Hematopoietic multipotent progenitor cell (in vitro differentiated cells): ENCODE measurements at places on chromosomes 12 and 14.
A peak's percentile ranks its signal among the peaks of the same experiment; 100 is the strongest.

GRCh38 chr12:97466000-97466399 lies 3.4 kb downstream of the RMST start:
- no peak for DNase-seq

DNA sequence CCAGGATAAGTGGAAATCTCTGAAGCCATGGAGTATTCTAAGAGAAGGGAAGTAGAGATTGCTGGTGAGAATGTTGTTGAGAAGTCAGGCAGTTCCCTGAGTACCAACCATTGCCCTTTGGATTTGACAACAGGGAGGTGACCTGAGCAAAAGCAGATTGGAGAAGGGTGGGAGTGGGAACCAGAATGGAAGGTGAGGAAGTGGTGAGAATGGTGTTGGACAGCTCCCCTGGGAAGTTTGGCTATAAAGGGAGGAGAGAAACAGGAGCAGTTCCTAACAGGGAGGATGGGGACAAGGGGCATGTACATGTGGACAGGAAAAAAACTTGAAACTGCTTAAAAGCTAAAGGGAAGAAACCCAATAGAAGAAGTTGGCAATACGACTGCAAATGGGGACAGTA lies 198.1 kb downstream of the ETV6 start:
- no peak for DNase-seq

DNA sequence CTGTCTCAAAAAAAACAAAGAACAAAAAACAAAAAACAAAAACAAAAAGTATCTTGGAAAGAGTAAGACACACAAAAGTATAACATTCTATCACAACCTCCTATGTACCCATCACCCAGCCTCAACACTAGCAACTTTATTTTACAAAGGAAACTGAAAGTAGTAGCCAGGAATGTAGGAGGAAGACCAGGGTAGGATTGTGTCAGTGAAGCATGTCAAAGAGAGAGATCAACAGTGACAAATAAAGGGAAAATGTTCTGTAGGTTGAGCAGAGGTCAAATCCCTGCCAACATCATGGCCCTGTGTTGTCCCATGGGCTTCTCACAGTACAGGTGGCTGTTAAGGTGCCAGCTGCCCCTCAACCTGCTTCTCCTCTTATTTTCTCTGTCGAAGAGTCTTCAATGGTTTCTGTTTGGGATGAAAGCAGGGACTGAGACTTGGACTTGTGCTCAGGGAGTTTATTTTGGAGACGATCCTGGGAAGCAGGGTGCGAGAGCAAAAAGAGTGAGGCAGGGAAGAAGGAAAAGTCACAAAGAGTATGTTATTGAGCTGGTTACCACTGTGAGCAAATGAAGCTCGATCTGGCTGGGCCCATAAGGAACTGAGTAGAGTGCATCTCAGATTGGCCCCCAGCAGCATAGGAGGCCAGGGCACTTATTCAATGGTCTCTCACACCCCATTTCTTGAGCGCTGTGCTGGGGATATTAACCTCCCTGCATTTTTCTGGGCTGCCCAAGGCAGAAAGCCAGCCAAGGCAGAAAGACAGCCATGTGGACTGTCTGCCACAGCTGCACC lies 29.4 kb upstream of the CTDSP2 start:
- DNase-seq, result no peak

- no peak for DNase-seq
Measured at GRCh38 chr14:79419571-79420327, 791.6 kb downstream of the DIO2 start.

DNA sequence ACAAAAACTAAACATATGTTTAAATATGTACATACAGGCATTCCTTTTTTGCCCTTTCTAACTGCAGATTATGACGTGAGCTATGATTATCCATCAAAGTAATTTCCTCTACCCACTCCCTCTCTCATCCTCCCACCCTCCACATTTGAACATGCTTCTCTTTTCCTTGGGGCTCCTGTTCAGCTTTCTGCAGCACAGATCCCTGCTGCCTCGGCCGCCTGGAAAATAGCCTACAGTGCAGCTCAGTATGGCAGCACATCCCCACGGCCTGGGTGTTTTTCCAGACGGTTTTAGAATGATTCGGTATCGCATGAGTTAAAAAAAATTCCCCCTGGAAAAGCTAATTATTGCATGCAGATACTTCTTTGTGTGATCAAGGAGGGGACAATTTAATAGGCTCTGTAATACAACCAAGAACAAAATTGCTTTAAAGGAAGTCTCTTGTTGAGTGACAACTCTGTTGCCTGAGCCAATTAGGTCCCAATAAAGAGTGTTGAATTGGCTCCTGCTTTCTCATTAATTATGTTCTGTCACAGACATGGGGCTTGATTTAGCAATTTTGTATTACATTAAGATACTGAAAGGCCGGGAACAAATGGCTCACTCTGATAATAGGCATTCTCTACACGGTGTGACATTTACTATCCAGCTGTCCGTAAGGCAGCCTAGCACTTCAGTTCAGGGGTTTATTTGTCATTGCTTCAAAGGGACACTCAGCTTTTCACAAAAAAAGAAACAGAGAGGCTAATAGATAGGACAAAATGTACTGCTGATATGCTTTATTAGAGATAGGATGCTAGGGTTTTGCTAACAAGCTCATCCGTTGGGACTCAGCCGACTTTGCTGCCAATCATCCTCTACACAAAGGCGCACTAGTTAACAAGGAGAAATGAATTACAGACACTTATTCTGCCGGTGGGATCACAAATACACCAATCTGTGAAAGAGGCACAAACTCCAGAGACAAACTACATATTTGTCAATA lies 285.8 kb upstream of the G2E3 start:
- DNase-seq, result no peak

DNA sequence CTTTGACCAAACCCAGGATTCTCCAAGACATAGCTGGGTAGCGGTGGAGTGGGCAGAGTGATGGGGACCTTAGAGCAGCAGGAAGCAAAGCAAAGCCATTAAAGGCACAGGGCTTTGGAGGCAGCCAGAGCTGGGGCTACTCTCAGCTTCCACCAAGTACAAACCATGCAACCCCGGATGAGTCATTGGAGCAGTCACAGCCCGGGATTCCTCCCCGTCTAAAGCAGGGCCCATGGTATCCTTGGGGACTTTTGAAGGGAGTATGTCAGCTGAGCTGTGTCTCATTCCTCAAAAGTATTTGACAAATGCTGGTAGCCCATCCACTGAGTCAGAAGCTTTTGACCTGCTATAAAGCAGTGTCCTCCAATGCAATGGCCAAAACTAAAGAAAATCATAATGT lies 9.7 kb upstream of the IFI27 start:
- DNase-seq, result no peak

GRCh38 chr12:76713130-76713529 lies 50.8 kb upstream of the ZDHHC17 start:
- no peak for DNase-seq

- no peak for DNase-seq
Measured at GRCh38 chr14:68786491-68787091, 6.3 kb downstream of the ZFP36L1 start.

- no peak for DNase-seq
Measured at GRCh38 chr14:61132336-61132735, 148.8 kb downstream of the TMEM30B start.

DNA sequence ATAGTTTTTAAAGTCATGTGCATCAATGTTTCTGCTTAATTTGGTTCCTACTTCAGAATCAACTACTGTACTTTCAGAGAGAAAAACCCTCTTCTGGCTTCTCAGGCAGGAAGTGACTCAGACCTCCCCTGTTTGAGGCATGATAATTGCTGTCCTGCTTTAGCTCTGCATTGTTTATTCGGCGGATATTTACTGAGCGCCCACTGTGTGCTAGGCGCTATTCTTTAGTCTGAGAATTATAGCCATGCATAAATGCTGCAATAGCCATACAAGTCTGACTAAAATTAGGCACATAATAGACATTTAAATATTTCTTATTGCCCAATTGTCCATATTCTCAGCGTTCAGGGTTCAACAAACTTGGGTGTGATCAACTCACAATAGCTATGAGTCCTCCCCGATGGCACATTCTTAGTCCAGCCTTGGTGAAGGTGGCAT lies 6.1 kb upstream of the AMIGO2 start:
- peak; percentile 69 for DNase-seq

- DNase-seq, result no peak
Measured at GRCh38 chr14:94340533-94340932, 17.4 kb upstream of the SERPINA6 start.

DNA sequence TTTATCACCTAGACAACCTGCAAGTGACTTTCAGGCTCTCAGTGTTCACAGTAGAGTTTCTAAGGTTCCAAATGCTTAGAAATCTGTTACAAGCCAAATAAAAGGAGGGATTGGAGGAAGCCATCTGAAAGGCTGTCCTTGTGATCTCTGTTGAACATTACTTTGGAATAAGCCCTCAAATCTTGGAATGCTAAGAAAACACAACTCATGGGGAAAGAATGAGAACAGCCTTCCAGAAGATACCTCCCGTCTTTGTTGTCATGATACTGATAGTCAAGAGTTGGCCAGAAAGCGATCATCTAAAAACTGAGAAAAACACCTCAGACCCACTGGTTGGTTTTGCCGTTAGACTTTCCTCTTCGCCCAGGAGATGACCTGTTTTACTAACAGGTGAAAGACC lies 44.4 kb upstream of the KCNK13 start:
- DNase-seq, result no peak

- no peak for DNase-seq
Measured at GRCh38 chr14:92282669-92283068, 40.3 kb upstream of the SLC24A4 start.

DNA sequence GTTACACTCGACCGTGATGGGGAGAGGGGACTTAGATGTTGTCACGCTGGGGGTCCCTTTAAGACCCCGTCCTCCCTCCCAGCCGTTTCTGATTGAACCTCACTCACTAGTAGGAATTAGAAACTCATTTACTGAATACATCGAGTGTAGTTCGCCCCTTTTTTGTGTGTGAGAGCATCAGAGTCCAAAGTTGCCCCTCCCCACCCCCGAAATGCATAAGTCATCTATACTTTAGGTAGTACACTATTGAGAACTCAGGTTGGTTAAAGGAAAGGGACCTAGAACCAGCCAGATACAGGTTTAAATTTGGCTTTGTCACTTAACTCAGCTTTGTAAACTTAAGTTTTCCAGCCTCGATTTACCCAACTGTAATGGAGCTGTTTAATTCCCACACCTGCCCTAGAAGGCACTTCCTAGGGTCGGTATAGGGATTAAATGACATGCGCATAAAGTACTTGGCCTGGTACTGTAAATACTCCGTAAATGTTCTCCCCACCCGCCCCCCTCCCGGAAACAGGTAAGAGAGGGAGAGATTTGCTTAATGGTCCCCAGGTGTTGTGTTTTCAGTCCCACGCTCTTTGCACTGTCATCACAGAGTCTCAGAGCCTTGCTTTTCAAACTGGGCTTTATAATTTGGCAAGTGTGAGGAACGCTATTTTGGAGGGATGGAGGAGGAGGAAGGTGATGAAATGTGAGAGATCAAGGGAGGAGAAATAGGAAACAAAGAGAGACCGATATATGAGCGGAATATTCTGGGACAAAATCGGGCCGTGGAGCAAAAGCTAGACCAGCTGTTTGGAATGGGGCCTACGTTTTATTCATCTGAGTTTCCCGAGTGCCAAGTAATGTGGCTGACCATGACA lies 897 bp downstream of the SUDS3 start:
- no peak for DNase-seq

- no peak for DNase-seq
Measured at GRCh38 chr12:127649961-127650360, 617.0 kb upstream of the TMEM132C start.

- DNase-seq, result no peak
Measured at GRCh38 chr12:11702959-11703358, 53.5 kb downstream of the ETV6 start.

GRCh38 chr12:88501972-88502938 lies 78.0 kb downstream of the KITLG start:
- no peak for DNase-seq

DNA sequence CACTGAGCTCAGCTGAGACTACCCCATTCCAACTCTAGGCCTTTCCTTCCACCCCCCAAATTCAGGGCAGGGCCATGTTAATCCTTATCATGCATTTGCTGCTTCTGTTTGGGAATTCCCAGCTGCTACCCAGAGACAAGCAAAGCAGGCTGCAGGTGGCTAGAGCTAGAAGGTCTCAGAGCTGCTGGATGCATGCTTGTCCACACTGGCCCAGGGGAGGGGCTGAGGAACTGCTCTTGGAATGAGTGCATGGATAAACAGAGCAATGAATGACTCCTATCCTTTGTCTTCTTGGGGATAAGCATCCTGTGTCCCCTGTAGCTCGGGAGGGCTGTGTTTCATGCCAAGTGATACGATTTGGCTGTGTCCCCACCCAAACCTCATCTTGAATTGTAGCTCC lies 136.8 kb upstream of the NOS1 start:
- DNase-seq, result no peak

- no peak for DNase-seq
Measured at GRCh38 chr12:34393821-34394150, 371.5 kb downstream of the ALG10 start.

DNA sequence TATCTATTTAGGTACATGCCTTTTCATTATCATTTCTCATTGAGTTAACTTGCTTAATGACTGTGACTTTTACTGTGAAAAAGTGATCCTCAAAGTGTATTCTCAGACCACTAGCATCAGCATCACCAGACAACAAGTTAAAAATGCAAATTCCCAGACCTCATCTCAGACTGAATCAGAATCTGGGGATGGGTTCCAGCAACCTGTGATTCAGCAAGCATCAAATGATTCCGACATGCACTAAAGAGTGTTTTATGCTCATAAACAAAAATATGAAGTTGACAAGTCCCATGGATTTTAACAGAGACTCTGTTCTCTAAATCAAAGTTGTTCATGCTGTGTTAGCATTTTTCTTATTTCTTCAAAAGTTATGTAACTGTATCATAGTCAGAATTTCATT lies 130.6 kb downstream of the BCAT1 start:
- no peak for DNase-seq

GRCh38 chr12:4140581-4141301 lies 132.8 kb upstream of the CCND2 start:
- no peak for DNase-seq

GRCh38 chr12:89051065-89051677 lies 301.1 kb downstream of the DUSP6 start:
- DNase-seq, result no peak

DNA sequence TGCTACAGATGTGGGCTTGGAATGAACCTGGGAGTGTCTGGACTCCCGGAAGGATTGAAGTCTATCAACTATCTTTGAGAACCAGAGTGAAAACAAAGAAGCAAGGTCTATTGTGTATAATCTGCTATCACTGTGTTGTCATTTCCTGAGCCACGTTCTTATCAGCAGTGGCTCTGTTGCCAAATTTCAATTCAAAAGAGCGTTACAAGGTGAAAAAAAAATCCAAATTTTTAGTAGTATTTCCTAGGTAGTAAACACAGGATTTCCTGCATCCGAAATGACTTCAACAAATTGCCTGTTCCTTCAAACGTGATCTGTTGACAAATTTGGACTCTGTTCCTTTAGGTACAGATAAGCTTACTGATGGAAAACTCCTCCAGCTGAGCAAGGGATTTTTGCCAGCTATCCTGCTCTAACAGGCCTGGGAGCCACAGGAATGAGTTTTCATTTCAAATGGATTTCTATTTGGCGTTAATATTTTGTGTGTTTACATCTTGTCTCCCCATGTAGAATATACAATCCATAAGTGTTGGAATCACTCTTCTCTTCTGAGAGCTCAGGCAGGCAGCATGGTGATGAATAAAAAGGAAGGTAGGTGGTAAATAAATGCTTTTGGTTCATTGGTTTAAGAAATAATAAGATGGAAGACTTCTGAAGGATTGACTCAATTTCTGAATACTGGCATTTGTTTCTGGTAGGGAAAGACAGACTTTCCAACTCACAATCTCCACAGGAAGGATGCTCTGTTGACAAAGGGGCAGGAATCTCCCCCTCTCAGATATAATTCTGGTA lies 58.5 kb downstream of the GPR135 start:
- DNase-seq, result no peak
